Omental fat pad (tissue), 4 donors: ENCODE measurements at places on chromosomes 12 and 14.

DNA sequence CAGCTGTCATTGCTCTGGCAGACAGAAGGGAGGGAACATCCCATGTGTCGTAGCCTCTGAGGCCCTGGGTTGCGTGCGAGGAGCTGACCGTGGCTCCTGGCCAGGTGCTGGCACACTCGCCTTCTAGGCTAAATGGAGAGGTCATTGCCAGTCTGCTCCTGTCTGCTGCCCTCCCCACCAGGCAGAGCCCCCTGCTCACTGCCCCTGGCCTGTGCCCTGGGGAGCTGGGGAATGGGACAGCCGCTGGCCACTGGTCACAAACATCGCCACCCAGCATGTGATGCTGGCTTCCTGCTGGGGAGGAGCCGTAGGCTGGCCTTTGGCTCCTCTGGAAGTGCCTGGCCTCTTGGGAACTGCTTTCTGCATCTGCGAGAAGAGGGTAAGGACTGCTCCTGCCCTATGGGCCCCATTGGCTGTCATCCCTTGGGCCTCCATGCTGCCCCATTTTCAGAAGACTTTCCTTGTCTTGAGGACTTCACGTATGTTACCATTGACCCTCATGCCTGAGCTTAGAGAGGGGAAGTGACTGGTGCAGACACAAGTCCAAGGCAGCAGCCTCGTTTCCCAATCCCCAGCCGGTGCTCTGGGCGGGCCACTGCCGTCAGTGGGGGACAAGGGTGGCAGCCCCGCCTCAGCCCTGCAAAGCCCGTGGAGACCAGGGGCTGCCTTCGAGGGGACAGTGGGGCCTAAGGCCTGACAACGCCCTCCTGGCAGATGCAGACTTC, 2.0 kb upstream of the TNFAIP2 start:
- DNase-seq: no peak

DNA sequence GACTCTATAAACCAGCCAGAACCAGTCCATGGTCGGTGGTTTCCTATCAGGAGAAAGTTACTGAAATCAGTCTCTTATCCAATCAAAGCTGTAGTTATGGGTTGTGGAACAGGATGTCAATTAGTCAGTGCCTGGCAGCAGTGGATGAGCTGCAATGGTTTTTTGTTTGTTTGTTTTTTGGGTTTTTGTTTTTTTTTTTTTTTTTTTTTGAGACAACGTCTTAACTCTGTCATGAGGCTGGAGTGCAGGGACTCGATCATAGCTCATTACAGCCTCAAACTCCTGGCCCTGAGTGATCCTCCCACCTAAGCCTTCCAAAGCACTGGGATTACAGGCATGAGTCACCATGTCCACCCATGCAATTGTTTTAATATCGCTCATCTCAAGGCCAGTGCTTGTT, 113.3 kb upstream of the CAND1 start:
- DNase-seq: no peak

GRCh38 chr12:91717804-91718203, 427.8 kb downstream of the BTG1 start:
- no peak for DNase-seq

GRCh38 chr14:23449314-23449713, 13.9 kb upstream of the MYH7 start:
- no peak for DNase-seq

DNA sequence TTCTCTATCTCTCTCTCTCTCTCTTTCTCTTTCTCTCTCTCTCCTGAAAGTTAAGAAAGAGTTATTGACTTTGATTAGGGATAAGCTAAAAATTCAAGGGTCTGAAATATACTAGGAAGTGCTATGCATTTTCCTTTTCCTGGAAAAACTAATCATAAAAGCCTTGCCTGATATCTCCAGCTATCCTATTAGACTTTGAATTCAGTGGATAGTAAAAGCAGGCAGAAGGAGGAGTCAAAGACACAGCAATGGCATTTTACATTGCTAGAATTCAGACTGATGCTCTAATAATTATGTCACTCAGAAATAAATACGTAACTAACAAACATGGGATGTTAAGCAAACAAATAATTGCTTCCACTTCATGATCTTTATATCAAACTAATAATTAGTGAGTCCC, 272.0 kb downstream of the SSPN start:
- DNase-seq: no peak

GRCh38 chr12:116861320-116861719, 19.9 kb downstream of the HRK start:
- DNase-seq: no peak

GRCh38 chr12:47207340-47207717, 127.6 kb upstream of the AMIGO2 start:
- no peak for DNase-seq

DNA sequence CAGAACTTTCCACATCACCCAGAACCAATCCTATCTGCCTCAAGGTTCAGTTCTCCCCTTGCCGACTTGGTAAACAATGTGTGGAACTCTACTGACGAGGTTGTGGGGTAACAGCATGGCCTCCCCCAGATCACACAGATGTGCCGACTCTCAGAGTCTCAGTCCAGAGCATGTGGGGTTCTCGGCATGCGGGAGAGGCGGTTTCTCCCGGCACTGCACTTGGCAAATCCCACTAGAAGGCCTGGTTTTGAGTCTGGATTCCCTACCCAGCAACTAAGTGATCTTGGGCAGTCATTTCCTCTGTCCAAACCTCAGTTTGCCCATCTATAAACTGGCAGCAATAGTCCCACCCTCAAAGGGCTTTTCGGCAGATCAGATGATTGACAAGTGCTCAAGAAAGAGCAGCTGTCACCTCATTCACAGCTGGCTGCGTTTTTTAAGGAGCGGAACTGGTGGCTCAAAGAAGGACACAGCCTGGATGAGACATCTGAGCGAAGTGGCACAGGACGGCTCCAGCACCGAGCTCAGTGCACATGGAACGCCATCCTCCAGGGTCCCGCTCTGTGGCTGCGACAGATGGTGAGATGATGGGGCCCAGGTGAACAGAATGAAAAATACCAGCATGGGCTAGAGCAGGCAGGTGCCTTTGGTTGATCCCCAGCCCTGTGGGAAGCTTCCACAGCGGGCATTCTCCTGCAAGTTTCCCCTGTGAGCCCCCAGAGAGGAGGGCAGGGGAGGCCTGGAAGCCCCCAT, 7.3 kb downstream of the TESC start:
- DNase-seq: no peak

GRCh38 chr14:94001501-94002396, 4.6 kb downstream of the CCDC197 start:
- no peak for DNase-seq

GRCh38 chr14:81471062-81471461, 62.6 kb downstream of the SEL1L start:
- no peak for DNase-seq

DNA sequence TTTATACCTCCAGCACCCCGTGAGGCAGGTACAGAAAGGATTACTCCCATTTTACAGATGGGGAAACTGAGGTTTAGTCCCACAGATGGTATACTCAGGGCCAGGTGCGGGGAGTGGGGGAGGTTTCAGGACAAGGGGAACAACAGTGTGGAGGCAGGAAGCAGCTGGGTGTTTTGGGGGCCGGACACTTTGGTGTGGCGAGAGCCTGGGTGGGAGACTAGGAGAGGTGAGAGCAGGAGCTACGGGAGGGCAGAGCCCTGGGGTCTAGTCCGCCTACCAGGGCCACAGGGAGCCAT, 61.7 kb downstream of the DIO3 start:
- no peak for DNase-seq

DNA sequence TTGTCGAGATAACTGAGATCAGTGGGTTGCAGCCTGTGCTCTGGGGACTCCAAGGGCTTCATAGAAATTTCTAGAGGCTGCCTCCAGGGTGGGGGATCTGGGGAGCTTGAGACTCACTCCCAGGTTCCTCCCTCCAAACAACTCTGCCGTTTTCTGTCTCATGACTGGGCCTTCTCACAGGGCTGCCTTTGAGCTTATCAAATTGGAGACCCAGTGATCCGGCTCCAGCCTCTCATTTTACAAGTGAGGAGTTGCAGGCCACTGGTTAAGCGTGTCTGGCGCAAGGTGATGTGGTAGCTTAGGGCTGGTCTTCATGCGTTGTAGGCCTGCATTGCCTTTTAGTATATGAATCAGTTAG, 85.8 kb downstream of the SLC25A47 start:
- no peak for DNase-seq

- no peak for DNase-seq
Observed at GRCh38 chr14:47435331-47435965, 240.0 kb downstream of the MDGA2 start.

DNA sequence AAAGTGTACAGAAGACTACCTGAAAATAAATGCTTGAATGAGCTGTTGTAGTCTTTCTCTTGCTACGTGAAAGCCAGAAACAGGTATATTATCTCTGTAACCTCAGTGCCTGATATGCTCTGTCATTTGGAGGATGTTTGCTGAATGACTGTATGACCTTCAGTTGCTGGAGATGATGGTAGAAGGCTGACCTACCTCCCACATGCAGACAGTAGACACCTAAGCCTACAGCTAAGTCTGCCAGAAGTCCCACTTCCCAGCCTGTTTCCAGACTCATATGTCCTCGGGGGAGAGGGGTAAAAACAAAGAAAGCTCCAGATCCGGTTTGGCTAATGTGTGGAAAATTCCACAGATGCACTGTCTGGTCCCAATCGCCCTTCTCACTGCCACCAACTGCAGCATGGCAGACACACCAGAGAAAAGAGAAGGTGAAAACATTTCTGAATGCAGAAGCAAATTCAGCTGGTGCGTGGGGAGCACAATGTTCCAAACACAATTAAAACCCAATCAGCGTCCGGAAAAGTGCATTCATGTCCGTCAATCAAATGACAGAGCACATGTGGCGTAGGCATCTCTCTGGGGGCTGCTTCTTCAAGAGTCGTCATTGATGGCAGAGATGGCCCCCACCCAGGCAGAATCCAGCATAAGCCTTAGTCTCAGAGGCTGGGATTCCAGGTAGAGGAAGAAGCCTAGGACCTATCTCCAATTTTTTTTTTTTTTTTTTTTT, 76.3 kb upstream of the TBX3 start:
- no peak for DNase-seq

DNA sequence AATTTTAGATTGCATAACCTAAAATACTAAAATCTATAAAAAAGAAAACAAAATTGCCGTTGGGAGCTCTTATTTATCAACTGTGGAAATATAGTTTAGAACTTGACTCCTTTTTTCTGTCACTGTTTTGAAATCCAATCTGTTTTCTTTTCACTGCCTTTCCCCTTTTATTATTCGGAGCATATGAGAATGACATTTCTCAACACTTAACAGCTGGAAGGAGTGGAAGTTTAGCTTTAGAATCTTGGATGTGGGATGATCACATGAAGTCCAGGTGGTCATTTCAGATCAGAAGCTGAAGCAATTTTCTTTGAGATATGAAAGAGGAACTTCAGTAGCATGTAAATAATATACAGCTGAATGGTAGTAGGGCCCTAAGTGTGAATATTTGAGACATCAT, 16.7 kb downstream of the TRHDE start:
- DNase-seq: no peak

DNA sequence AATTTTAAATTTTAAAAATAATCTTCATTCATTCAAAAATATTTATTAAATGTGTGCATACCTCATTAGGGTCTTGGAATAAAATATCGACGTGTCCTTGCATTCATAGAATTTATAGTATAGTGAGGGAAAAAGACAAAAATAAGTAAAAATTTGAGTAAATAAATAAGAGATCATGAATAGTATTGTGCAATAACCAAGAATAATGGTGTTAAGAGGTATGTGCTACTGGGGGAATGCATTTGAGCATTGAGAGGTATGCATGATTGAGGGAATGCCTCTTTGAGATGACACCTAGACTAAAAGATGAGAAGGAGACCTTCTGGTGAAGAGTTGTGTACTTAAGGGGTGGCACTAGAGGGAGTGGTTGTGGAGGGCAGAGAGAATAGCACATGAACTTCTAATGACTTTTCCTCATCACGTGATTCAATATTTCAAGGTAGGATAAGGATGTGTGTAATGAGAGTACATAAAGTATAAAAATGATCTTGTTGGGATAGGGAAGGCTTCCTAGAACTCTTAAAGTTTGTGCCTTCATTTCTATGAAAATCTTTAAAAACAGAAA, 18.8 kb upstream of the CATSPERB start:
- DNase-seq: no peak

DNA sequence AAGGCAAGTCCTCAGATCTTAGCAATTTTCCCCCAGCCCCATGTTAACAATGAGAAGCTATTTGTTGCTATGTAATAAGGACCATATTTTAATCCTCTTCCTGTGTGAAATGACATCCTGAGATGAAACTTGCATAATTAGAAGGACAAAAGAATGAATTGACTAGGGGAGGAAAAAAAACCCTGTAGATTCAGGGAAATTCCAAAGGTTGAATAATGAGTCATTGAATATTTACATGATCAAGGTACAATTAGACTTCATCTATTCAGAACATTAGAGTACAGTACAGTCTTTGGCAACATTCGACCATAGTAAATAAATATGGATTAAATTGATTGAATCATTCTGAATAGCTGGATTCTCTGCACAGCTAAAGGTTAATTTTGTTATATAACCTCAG, 9.4 kb downstream of the MYBPC1 start:
- no peak for DNase-seq

DNA sequence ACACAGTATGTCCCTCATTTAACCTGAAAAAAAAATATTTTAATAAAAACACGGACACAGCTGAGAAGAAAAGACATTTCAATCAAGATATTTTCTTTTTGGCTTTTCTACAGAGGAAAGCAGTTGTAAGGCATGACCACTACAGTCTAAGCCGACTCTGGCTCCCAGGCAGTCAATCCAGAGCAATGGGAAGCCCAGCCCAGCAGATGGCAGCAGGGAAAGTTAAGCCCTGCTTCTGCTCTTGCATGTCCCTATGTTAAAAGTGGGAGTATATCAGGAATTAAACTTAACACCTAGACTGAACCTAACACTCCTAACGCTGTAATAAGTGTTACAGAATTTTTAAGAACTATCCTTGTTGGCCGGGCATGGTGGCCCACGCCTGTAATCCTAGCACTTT, 19.5 kb upstream of the HAL start:
- DNase-seq: no peak

GRCh38 chr12:19683178-19683927, 244.1 kb downstream of the AEBP2 start:
- no peak for DNase-seq

DNA sequence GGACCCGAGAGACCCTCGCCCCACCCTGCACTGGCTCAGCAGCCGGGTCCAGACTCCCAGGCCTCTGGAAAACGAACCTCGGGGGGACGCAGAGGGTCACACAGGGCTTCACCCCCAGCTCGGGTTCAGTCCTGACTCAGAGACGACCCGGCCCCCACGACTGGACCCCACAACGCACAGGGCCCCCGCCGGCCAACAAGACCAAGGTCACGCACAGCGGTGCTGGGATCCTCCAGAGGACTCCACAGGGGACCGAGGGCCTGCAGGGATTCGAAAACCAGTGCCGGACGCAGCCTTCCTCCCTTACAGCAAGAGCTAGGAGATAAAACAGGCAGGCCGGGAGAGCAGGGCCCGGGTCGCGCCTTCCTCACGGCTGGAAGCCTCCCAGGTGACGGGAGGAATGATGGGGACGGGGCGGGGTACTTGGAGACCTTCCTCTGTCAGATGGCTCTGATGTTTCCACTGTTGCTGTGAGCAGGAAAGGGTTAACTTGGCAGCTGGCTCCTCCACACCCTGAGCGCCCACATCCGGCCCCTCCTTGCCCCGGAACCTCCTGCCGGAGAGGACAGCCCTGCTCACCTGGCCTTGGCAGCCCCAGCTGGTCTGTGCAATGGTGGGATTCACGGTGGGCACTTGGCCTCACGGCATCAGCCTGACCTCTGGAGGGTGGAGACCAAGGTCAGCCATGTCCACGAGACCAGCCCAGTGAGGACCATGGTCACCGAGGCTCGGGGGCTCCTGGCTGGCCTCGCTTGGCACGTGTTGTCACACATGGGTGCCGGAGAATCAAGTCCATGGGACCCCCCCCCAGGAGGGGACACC, 46.2 kb downstream of the GALNT9 start:
- DNase-seq: no peak

GRCh38 chr14:30657606-30658163, 35.6 kb downstream of the SCFD1 start:
- DNase-seq: no peak
